ENCODE measurements at places on chromosomes 16 and 17.
A peak's percentile ranks its signal among the peaks of the same experiment; 100 is the strongest.

GRCh38 chr16:2874912-2875362, 8.1 kb upstream of the FLYWCH2 start:
- peak; percentile 85 for DNase-seq

- no peak for DNase-seq
These were observed 44.9 kb downstream of the MARF1 start for GRCh38 chr16:15597822-15598647.

GRCh38 chr16:55566432-55567175, at the start of gene CAPNS2:
TSS of gene CAPNS2 (plus strand) at chr16:55566684. CDS start at chr16:55566757, 73 bp downstream.
- no peak for DNase-seq

GRCh38 chr16:24580665-24581064, 41.3 kb downstream of the RBBP6 start:
- no peak for DNase-seq

GRCh38 chr17:11682646-11683045, 84.4 kb downstream of the DNAH9 start:
- no peak for DNase-seq

DNA sequence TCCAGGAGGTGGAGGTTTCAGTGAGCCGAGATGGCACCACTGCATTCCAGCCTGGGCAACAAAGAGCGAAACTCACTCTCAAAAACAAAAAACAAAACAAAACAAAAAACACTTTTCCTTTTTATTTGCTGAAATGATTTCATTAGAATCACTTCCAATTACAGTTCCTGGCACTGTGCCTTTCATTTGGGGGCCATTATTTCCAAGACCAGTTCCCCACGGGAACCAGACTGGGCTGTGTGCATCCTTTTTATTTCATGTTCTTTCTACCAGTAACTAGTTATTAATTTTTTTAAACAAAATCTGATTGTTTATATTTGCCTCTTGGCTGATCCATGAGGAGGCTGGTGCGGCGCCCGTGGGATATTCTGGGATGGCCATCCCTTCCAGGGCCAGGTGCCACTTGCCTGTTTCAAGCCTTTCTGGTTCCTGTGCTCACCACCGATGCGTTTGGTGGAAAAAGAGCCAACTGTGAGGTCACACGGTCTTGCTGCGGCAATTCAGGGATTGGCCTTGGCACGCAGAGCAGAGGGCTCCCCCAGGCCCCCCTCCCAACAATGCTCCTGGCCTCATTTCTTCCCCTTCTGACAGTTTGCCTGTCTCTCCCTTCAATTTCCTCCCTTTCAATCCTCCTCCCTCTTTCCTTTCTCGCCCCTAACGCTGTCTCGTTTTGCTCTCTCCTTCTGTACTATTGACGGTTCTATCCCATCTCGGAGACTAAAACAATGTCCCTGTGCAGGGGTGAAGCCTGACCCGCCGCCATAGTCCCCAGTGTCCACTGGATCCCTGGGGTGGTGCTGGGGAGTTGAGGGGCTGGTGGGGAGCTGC, 13.4 kb downstream of the UBALD1 start:
- no peak for DNase-seq

DNA sequence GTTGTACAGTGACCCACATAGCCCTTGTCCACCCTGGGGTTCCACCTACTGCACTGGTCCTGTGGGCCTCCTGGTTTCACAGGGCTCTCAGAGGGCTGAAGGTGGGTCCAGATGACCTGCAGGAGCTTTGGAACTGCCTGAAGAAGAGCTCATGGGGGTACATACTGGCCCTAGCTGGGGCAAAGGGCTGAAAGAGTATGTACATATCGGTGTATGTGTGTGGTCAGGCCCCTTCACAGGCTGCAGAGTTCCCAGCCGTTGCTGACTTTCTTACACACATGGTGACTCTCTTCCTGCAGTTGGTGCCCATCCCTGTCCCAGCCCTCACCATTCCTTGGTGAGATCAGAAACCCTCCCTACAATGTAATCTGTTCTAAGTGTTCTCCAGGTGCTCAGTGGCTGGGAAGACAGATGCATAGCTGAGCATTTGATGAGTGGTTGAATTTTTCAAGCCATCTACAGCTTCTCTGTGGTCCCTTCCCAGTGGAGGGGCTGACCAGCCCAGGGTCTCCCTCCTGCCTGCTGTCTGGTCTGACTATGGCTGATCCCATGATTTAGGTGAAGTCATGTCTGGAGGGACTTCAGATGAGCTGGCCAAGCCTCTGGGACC, 2.4 kb upstream of the NFATC3 start:
- no peak for DNase-seq

GRCh38 chr17:16417896-16418684, 2.7 kb downstream of the TRPV2 start:
- DNase-seq, result no peak

DNA sequence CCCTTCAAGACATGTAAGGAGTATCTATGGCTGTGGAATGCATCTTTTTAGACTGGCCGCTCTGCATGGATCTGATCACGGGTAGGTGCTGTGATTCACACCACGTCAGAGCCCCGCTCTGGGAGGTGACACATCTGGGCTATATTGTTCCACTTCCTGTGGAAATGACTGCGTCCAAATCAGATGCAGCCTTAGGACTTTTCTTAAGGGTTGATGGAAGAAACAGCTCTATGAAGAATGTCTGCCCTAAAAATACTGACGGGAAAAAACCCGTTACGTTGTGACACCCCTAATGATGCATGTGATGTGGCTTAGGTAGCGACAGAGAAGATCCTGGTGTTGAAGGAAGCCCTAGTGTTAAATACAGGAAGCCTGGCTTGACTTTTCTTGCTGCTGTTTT, 12.2 kb downstream of the BANP start:
- no peak for DNase-seq

All from left lung (tissue), 14 donors.